ENCODE measurements at places on chromosomes 7 and 10.

- DNase-seq: no peak
Observed at GRCh38 chr10:3946234-3947229, 161.5 kb upstream of the KLF6 start.

GRCh38 chr10:60044242-60044641 lies 137.9 kb upstream of the CCDC6 start:
- no peak for DNase-seq

DNA sequence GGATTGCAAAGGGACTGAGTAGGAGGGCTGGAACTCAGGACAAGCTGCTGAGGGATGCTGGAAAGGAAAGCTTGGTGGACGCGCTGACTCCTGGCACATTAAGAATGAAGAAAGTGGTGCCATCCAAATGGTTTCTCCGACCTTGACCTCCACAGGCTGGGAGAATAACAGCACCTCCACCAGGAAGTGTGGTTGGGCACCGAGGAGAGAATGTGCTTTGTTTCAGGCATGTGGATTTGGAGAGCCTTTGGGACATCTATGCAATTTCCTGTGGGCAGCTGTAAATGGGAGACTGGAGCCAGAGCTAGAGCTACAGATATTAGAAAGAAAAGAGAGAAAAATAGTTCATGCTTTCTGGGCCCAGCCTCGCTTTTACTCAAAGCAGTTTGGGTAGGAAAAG lies 29.8 kb upstream of the HABP2 start:
- DNase-seq: no peak

DNA sequence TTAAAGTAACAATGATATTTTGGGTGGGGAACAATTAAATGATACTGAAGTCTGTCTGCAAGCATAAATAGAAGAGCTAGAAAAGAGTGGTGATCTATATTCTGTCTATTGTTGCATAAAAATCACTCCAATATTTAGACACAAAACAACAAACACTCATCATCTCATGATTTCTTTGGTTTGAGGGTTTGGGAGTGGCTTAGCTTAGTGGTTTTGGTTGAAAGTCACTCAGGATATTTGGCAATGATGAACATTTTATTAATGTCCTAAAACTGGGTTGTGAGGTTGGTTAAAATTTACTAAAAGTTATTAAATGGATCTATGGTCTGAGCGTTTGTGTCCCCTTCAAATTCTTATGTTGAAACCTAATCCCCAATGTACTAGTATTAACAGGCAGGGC lies 54.7 kb upstream of the EGFR start:
- no peak for DNase-seq

GRCh38 chr7:44385434-44386138 lies 60.2 kb upstream of the CAMK2B start:
- no peak for DNase-seq
